ENCODE measurements at places on chromosomes 2 and 18.

DNA sequence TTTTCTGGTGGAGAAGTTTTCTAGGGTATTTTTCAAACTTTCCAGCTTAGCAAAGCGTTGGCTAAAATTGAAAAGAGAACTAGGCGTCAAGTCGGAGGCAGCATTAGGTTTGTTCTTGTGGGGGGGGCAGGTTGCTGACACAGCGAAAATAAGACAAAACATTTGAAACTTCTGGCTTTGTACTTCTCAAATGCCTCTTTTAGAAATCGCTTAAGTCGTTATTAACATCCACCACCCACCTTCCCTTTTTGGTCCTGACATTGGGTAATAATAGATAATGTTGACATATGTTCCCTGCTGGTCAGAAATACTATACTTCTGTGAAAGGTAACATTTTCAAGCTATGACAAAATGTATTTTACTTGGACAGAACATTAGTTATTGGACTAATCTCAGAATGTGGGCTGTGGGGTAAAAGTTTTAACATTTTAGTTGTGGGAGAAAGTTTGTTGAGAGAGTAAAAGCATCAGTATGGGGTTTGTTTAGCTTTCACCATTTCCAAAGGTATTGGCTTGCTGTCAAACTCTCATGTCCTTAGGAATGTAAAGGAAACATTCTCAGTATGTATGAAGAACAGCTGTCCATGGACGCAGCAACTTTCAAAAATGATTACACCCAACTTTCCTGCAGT, 88.1 kb upstream of the ZEB2 start:
- no peak for DNase-seq

DNA sequence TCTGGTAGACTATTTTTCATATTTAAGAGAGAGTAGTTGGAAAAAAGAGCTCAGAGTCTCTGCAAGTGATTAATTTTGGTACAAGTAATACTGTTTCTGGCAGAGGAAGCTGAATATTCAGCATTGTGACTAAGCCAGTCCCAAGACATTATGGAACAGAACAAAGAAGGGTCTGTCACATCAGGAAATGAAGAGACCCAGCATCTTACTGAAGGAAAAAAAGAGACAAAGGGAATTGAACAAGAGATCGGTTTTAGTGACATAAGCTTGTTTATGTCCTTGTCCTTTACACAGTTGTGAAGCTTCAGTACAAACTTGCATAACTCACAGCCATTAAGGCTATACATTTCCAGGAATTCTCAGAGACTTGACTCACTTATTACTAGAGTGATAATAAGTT, 568.5 kb upstream of the SLC8A1 start:
- no peak for DNase-seq

GRCh38 chr2:221848286-221848685, 276.2 kb upstream of the EPHA4 start:
- DNase-seq: no peak

GRCh38 chr2:237527233-237527632, 39.1 kb upstream of the PRLH start:
- DNase-seq: no peak

DNA sequence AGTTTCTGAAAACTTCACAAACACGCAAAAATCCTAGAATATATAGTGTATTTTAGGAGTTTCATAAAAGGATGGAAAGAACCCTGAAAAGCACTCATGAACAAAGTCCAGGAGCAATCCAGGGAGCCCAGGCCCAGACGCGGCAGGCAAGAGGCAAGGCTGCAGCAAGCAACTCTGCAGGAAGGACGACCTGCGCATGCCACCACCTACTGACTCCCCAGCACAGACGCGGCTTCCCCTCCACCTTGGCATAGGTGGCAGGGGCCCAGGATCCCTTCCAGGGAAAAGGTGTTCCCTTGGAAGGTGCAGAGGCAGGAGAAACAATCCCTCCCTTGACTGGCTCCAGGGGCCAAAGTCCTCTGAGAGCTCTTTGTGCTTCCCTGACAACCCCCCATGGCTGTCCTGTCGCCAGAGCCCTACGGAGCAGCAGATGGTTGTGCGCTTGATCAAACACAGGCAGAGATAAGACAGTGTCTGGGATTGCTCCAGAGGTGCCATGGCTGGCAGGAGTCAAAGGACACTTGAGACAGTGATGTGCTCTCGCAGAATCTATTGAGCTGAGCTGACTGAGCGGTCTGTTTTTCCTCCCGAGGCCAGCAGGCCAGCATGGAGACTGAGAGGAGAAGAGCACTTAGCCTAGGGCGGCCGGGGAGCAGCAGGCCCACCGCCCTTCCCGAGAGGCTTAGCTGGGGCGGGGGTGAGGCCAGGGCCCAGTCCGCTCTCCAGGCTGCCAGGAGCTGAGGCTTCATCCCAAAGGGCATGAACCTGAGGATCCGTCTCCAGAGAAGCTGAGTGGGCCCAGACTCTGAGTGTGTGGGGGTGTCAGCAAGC, 10.8 kb upstream of the AMER3 start:
- DNase-seq: no peak

GRCh38 chr2:44107086-44107740, 61.5 kb upstream of the PPM1B start:
- DNase-seq: no peak

Measured in activated T-helper 9 cell treated with anti-CD3 and anti-CD28 coated beads, Interleukin-2, amount 50 U/mL, for 16 hours (primary cell).